GM13977 (cell line): ENCODE measurements at places on chromosomes 6 and 20.

DNA sequence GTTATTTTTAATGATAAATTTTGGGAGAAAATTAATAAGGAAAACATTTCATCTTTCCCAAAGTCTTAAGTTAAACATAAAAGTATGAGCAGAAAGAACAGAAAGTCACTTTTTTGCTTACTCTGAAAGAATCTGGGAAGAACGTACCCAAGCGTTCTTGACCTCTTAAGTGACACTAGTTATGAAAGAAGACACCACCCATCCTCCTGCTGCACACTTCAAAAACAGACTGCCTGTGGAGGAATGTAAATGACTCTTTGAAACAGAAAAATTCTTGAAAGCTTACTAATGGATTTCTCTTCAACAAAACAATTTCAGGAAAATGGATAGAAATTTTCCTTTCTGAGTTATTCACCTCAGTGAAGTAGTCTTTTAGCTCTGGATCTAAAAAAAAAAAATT, 227.7 kb downstream of the MEI4 start:
- no peak for DNase-seq

GRCh38 chr6:75624988-75625387, 23.3 kb downstream of the SENP6 start:
- DNase-seq, result no peak

- no peak for DNase-seq
Observed at GRCh38 chr6:26543953-26544352, 5.8 kb downstream of the HMGN4 start.

DNA sequence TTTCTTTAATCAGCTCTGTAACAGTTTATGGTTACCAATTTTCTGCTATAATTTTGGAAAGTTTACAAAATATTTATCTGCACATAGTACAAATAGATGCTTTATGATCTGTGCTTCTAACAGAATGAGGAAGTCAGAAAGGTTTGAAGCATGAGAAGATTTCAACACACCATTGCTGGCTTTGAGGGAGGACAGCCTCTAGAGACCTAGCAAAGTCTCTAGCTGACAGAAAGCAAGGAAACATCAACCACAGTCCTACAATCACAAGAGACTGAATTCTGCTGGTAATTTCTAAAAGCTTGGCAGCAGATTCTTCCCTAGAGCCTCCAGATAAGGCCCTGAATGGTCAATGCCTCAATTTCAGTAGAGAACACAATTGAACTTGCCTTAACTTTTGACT, 750.8 kb upstream of the SLC35B3 start:
- no peak for DNase-seq

DNA sequence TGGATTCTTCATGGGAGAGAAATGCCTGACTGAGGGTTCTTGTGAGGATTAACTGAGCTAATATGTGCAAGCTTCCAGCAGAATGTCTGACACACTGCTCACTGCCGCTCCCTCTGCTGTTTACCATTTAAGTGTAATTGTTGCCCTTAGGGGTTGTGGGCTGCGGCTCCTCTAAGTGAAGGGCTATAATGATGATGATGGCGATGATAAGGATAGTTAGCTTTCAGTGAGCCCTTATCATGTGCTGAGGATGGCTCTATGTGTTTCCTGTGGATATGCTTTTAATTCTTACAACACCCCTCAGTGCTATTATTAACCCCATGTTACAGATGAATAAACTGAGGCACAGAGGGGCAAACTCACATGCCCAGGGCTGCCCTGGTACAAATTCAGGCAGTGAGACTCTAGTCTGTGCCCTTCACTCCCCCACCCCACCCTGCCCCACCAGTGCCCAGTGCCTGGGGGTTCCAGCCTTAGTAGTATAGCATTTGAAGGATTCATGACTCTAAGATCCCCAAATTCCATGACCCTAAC, 33.4 kb downstream of the TGM2 start:
- no peak for DNase-seq

GRCh38 chr6:56551409-56552120, 91.1 kb downstream of the DST start:
- DNase-seq, result no peak

DNA sequence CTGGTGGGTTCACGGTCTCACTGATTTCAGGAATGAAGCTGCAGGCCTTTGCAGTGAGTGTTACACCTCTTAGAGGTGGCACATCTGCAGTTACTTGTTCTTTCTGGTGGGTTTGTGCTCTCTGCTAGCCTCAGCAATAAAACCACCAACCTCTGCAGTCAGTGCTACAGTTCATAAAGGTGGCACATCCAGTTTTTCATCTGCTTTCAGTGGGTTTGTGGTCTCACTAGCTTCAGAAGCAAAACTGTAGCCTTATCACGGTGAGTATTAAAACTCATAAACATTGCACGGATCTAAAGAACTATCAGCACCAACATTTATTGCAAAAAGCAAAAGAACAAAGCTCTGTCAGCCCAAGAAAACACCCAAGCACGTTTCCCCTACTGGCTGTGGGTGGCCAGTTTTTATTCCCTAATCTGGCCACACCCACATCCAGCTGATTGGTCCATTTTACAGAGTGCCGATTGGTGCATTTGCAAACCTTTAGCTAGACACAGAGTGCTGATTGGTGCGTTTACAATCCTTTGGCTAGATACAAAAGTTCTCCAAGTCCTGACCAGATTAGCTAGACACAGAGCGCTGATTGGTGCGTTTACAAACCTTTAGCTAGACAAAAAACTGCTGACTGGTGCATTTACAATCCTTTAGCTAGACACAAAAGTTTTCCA, 3.4 kb upstream of the TMEM14C start:
- DNase-seq, result no peak

GRCh38 chr6:84635081-84635761, 129.2 kb downstream of the TBX18 start:
- DNase-seq, result no peak

DNA sequence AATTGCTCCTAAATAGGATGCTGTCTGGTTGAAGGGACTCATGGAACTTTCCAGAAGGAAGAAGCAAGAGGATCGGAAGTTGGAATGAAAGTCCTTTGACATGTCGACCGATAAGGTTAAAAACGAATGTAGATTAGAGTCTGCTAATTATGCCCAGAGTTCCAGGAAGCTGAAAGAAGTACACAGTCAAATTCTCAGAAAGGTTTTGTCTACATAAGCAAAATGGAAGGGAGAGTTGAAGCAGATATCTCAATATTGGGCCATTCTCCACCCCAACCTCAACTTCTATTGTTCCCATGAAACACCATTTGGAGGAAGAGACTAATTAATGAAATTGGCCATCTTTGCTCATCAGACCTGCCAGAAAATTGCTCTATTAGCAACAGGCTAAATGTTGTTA, 64.0 kb downstream of the CAP2 start:
- no peak for DNase-seq

DNA sequence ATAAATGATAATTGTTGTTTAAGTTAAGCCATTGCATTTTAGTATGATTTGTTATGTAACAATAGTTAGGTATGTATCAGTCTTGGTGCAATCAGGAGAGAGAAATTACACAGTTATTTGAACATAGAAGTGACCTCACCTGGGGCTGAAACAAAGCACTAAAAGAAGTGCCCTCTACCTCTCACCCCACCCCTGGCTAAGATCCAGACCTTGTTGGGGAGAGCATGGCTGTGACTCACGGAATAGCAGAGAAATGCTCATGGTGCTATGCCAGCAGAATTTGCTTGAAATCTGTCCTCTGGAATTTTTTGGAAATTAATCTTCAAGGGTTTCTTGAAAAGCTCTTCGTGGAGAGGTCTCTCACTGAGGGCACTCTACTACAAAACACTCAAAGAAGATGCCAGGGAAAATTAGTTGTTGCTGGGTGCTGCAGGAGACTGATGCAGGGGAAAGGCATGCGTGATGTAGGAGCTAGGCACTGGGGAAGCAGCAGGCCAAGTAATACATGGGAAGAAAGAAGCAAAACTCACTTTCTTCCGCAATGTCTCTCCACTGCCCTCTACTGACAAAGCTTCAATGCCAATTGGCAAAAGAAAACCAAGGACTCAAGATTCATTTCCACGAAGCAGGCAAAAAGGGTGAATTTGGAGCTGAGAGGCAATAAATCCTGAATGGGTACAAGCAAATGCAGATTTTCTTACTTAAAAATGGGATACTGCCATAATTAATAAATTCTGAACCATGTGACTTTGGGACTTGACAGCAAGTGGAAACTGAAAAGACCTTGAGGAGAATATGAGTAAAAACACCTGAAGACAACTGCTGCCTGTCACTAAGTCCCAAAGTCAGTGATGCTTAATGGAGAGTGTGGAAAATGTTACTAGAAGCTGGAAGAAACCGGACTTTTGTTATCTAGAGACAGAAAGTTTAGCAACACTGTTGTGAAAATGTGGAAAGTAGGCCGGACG, 136.3 kb upstream of the ZNF184 start:
- no peak for DNase-seq

DNA sequence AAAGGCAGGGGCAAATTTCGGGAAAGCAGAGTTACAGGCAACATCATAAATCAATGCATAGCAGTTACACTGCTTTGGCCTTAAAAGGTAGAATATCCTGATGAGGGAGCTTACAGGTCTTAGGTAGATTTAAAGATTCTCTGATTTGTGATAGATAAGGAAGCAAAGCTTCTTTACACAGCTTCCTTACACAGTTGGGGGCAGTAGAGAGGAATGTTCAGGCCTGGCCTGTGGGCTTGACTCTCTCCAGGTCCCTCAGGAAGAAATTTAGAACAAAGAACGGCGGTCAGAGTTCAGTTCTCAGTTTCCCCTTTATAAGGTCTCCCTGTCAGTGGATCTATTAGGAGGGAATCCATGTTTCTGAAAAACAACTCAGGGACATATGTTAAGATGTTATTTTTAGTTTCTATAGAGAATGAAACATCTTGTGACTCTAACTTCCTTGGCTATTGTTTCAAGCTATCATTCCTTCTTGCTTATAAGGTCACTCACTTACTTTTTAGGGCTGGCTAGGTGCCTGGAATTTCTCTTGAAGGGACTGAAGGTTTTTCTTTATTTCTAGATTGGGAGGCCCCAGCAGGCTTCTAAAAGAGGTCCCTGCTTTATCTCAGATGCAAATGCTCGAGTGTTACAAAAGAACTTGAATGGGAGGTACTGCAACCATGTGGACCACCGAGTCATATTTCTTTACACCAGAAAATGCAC, 11.8 kb downstream of the HLA-B start:
- DNase-seq, result no peak

GRCh38 chr6:131053546-131054240, 9.4 kb downstream of the EPB41L2 start:
- no peak for DNase-seq

DNA sequence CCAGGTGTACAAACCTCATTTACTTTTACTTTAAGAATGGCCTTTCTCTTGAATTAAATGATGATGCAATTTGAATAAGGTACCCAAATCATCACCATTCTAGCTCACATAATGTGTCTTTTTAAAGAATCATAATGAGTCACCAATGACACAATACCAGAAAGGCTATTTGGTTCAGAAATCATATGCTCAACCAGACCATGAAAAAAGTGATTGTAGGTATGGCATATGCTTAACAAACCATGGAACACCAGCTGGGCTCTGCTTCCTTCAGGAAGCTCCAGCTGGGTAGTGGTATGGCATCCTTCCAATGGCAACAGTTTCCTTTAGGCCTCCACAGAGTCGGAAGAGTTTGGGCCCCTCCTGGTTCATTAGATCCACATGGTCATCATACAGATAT, 128.2 kb downstream of the FRK start:
- no peak for DNase-seq
